ENCODE measurements at places on chromosomes 3 and 15.
A peak's percentile ranks its signal among the peaks of the same experiment; 100 is the strongest.

DNA sequence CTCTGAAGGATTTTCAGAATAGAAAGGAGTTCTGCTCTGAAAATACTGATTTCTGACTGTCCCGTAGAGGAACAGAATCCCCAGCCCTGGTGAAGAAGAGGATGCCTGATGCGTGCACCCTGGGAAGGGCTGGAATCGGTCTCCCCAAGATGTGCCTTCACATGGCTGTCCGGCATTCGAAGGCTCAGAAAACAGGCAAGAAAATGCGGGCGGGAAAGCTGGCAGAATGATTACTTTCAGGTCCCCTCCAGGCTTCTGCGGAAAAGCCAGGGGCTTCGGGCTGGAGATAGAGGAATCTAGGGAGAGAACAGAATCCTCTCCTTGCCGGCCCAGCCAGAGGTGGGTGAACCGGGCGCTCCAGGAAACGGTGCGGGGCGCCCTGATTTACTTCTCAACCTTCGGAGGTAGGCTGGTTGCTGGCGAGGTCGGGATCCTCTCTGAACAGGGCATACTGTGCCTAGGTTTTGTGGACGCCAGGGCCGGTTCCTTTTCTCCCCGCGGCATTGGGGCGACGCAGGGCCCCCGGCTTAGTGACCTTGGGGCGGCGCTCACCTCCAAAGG is 2.5 kb downstream of the FOXL2NB start:
- DNase-seq, result no peak

- DNase-seq, result no peak
Observed at GRCh38 chr3:169022457-169022856, 641.1 kb downstream of the MECOM start.

- DNase-seq, result no peak
Observed at GRCh38 chr3:172905451-172905850, 154.9 kb downstream of the ECT2 start.

DNA sequence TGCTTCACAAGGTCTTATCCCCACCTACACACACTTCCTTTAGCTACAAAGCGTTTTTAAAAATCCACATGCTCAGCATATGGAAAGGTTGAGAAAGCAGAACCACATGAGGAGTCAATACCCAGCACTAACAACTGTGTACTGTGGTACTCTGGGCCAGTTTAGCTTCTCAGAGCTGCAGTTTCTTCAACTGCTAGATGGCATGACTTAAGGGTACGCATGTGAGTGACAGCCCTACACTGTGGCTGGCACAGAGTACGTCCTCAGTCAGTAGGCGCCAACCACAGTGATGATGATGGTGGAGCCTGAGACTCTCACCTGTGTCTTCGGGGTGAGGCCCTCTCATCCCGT is 17.4 kb downstream of the CCDC12 start:
- no peak for DNase-seq

DNA sequence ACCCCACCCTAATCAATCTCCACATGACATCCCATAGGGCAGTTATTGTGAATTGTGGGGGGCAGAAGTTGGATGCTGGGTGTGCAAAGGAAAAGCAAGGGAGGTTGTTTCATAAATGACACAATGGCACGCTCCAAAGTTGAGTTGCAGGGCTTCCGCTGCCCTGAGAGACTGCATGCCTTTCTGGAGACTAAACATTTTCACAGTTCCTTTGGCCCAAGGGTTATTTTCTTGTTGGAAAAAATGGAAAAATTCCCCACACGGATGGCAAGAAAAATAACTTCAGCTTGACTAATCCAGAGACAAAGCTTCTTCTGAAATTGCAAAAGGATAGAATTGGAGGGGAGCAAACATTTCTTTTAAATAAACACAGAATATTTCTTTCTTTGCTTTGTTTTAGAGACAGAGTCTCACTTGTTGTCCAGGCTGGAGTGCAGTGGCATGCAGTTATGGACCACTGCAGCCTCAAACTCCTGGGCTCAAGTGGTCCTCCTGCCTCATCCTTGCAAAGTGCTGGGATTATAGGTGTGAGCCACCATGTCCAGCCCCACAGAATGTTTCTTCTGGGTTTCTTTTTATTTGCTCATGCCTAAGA is 19.1 kb upstream of the TPM1 start:
- DNase-seq, result no peak

GRCh38 chr15:49649987-49650386 is 29.1 kb downstream of the DTWD1 start:
- no peak for DNase-seq

DNA sequence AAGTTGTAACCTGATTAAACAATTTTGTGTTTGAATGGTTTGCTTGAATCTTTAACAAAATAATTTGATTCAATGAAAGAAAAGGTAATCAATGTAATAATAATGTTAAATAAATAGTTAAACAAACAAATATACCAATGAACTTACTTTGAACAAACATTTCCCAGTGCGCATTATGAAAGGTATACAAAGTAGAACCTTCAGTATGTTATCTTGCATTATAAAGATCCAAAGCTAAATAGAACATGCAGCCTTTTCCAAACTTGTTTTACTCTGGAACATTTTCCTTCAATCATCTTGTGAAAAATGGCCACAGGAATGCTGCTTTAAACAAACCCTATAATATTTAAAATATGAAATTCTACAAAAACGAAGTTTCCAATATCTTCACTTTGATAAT is 620.0 kb downstream of the NAALADL2 start:
- no peak for DNase-seq

GRCh38 chr3:65893631-65894030 is 145.1 kb downstream of the MAGI1 start:
- no peak for DNase-seq

- DNase-seq, result no peak
Observed at GRCh38 chr15:67086637-67086914, 21.2 kb downstream of the SMAD3 start.

GRCh38 chr15:79849789-79850188 is 47.0 kb downstream of the MTHFS start:
- DNase-seq, result no peak

DNA sequence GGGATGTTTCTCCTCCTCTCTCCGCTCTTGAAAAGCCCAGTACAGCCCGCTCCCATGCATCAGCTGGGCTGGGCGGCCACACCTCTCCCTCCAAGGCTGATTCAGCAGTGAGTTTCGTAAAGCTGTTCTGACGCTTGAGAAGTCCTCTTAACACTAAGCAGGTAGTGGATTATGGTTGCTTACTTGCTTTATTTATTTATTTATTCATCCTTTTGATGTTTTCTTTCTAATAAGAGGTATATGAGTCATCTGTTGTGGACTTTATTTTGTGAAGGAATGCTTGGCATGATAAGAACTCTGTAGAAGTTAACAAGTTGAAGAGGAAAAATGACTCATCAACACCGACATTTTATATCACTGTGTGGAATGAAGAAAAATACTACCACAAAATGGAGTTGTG is 285.0 kb downstream of the SQOR start:
- no peak for DNase-seq

- peak; percentile 86 for DNase-seq
Observed at GRCh38 chr15:90001683-90002427, 731 bp downstream of the ZNF710 start.

DNA sequence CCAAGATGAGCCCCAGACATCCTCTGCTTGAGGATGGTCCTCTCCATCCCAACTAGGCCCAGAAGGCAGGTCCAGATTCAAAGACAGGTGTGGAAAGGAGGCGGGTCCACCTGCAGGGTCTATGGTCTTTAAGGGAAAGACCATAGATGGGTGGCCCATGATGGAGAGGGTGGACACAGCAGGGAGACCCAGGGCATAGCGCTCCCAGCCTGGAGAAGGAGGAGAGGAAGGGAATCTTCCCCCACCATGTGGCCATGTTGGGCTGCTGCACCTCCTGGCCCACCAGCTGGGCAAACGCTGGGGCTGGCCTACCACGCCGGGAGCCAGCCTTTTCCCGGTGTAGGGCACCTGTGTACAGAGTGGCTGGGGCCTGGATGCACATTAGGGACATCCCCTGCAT is 265.2 kb upstream of the TLE3 start:
- DNase-seq, result peak; percentile 54

- DNase-seq, result no peak
Observed at GRCh38 chr3:132247211-132247610, 70.0 kb upstream of the ACP3 start.

DNA sequence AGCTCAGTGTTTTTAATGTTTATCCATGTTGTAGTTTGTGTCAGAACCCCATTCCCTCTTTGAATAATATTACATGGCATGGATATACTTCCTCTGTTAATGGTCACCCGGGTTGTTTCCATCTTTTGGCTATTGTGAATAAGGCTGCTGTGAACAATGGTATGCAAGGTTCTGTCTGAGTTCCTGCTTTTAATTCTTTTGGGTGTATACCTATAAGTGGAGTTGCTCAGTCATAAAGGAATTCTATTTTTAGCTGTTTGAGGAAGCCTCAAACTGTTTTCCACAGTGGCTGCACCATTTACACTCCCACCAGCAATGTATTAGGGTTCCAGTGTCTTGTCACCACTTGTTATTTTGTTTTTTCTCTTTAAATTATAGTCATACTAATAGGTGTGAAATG is 99.6 kb downstream of the SLC25A26 start:
- DNase-seq, result no peak

- DNase-seq, result no peak
Observed at GRCh38 chr3:34995796-34996430, 643.4 kb upstream of the ARPP21 start.

DNA sequence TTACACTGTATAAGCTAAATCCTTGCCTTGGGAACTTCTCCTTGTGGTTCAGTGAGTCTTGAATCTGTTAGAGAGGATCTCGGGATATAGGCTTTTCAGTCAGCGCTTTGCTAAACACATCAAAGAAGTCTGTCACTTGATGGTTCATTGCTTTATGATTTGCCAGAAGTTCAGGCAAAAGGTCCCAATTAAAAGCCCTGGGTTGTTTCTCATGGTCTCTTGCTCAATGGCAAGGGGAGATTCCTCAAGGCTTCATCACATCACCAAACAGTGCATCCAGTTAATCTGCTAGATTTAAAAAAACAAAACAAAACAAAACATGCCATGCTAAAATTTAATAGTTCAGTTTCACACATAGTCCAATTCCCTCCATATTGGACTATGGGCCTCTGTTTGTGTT is 114.8 kb downstream of the FILIP1L start:
- no peak for DNase-seq

DNA sequence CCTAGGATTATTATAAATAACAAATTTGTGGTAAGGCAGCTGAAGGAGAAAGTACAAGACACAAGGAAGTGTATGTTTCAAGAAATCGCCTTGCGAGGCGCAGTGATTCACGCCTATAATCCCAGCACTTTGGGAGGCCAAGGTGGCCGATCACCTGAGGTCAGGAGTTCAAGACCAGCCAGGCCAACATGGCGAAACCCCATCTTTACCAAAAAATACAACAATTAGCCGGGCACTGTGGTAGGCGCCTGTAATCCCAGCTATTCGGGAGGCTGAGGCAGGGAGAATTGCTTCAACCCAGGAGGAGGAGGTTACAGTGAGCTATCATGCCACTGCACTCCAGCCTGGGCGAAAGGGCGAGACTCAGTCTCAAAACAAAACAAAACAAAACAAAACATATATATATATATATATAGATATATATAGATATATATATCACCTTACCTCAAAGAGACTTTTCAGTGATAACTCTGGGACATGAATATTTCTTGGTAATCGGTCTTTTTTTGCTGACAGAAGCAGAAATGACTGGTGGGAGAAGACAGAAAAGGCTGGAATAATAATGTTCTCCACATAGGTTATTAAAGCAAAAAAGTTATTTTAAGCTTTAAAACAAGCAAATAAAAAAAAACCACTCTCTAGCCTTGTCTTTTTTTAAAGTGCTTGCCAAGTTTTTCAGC is 52.3 kb downstream of the TRANK1 start:
- DNase-seq, result no peak

GRCh38 chr3:129184396-129184657 is 631 bp upstream of the CNBP start:
- peak; percentile 43 for DNase-seq

DNA sequence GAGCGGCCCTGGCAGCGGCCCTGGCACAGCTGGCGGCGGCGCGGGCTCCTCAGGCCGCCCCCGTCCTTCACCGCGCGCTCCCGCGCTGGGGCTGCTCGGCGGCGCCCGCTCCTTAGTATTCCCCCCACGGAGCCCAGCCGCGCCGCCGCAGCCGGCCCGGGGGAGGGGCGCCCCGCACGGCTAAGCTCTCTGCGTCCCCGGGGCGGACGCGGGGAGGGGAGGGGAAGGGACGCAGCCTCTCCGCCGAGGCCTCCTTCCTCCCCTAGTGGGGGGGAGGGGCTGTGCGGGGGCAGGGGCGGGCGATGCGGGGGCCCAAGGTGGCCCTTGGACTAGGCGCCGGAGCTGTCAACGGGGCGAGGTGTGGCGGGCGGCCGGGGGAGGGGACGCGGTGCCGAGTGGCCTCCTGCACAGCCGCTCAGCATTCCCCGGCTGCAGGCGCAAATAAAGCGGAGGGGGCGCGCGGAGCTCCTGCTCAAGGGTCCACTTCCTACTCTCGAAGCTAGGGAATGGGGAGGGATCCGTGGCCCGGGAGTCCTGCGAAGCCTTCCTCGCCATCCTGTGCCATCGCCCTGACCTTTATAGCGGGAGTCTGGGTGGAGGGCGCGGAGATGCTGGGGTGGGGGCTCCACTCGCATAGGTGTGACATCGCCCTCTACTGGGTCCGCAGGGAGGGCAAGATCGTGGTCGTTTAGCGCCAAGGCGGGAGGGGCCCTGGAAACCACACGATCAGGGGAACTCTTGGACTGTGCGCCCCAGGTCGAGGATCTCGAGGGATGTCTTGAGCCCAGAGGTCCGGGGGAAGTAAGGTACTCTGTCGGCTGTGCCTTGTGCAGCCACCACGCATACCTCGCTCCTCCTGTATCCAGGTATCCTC is 22.2 kb downstream of the EPHB3 start:
- DNase-seq, result no peak

DNA sequence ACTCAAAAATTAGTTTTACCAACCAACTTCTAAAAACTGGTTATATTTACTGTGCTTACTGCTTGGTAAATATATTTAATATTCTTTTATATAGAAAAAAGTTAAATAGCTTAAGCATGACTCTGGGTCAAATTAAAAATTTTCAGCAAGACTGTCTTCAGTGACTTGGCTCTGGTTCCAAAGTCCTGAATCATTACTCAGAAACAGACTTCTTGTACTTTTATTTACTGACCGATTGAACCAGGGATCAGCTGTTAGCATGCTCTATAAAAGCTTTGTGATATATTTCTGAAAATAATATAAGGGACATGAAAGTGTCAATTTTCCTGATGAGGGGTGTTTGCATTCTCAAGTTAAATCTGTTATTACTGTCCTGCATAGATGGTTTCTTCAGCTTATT is 164.3 kb downstream of the MCTP2 start:
- DNase-seq, result no peak

DNA sequence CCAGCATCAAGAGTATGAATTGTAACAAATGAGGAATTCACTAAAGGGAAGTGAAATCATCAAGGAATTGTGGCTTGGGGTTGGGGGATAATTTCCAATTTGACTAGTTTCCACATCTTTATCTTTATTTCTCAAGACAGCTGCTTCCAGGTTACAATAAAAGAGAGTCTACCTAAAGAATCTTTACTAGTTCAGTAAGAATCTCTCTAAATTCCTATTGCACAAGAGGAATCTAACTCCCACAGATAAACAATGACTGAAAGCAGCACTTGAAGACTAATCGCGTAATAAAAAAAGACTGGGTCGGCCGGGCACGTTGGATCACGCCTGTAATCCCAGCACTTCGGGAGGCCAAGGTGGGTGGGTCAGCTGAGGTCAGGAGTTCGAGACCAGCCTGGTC is 194.4 kb downstream of the KBTBD8 start:
- no peak for DNase-seq

GRCh38 chr3:74351213-74351612 is 263.2 kb downstream of the CNTN3 start:
- no peak for DNase-seq

Data from GM13976 (cell line).